ENCODE measurements at places on chromosomes 12 and 14.
A peak's percentile ranks its signal among the peaks of the same experiment; 100 is the strongest.

GRCh38 chr14:87687420-87687819 is 305.6 kb downstream of the GALC start:
- no peak for DNase-seq

DNA sequence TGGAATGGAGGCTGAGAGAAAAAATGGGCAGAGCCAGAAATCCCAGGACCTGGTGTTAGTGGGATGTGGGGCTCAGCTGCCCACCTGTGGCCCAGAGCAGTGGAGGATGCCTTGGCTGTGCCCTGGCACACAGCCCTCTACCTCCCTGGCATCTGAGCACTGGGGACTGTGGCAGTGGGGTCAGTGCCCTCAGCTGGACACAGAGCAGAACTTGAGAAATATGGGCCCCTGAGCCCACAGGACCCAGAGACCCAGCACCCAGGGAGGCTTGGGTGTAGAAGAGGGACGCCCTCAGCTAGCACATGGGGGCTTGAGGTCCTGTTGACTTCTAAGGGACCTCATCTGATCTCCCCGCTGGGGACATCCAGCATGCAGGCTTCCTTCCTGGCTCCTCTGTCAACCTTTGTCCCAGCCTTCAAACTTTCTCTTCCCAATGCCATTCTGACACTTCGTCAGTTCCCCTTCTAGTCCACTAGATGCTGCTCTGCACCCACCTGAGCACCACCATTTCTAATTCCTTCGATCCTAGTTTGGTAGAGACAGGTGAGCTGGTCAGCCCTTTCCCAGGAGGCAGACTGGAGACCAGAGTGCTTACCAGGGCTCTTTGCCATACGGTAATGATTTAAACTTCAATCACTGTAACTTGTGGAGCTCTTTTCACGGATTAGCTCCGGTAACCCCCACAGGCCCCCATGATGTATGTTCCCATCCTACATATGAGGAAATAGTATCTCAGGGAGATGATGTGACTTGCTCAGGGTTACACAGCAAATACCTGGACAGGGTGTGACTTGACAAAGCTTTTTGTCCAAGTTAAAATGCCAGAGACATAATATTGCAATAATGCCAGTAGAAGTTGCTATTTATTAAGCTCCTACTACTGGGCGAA is 143.7 kb downstream of the ASCL4 start:
- DNase-seq, result peak; percentile 30

- DNase-seq, result no peak
Measured at GRCh38 chr14:54025661-54026060, 69.0 kb upstream of the BMP4 start.

- no peak for DNase-seq
Measured at GRCh38 chr12:84412226-84412625, 500.4 kb downstream of the SLC6A15 start.

GRCh38 chr14:86055512-86056075 is 525.6 kb downstream of the FLRT2 start:
- peak; percentile 26 for DNase-seq

GRCh38 chr12:94103986-94104385 is 44.4 kb upstream of the PLXNC1 start:
- no peak for DNase-seq

DNA sequence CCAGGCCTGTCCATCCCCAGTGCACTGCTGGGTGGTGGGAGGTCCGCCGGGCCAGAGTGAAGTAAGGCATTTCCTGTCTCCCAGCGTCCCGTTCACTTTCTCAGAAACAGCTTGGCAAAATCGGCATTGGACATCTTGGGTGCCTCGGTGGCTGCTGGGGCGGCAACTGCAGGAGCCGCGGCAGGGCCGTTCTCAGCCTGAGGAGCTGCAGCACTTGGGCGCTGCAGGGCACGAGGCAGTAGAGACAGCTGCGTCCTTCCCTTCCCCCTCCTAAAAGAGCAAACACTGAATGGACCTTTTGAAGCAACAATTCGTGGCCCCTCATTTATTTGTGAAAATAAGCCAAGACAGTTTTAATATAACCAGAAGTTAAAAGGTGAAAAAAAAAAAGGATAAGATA is 8.3 kb downstream of the FICD start:
- no peak for DNase-seq

GRCh38 chr14:96281486-96281885 is 25.5 kb downstream of the BDKRB1 start:
- no peak for DNase-seq

GRCh38 chr14:44414646-44415045 is 92.4 kb downstream of the FSCB start:
- no peak for DNase-seq

- DNase-seq, result no peak
Measured at GRCh38 chr12:50089730-50090129, 4.6 kb downstream of the SMARCD1 start.

DNA sequence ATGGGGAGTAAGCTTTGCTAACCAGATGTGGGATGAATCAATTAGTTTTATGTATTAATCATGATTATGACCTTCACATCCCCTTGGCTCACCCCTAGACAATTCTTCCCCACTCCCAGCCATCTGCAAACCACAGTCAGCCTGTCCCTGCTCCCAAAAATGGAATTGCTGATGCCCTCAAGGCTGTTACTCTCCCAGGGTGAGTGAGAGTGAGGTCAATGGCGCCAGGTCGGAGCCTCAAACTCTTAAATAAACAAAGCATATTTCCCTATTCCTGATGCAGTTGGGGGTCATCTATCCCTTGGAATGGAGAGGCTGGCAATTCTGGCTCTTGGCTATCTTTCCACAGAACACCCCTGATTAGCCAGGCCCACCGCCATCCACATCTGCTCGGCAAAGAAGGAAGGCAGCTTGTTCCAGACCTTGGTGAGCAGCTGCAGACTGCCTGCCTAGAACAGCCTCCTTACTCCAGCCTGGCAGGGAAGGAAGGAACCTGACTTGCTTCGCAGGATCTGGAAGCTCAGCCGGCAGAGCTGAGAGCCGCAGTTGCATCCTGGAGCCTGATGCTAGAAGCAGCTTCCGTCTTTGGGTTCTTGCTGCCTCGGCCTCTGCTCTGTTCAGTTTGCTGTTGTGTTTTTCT is 57.0 kb downstream of the SMUG1 start:
- no peak for DNase-seq

DNA sequence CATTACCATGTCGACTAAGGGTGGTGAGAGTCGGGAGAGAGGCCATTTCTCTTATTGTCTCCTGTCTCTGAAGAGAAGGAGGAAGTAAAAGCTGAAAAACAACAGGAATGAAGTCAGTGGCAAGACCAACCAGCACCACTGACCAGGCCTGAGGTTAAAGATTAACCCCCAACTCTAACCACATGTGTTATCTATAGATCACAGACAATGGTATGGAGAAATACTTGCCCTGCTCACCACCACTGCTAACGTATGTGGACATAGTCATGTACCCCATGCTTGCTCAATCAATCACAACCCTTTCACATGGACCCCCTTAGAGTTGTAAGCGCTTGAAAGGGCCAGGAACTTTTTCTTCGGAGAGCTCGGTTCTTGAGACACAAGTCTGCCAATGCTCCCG is 690.9 kb upstream of the LMO3 start:
- no peak for DNase-seq

DNA sequence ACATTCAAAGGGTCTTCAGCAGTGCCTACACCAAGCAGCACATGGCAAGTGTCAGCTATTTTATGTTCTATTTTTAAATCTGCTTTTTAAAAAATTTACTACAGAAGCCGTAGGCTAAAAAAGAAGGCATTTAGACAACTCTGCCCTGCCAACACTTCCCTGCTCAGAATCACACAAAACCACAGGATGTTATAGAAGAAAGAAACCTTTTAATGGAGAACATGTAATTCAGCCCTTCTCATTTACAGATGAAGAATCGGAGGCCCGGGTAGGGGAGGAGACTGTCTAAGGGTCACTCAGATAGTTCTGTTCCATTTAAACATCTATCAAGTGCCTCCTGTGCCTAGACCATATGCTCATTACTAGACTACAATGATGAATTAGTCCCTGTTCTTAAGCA is 171.8 kb upstream of the NTF3 start:
- no peak for DNase-seq

GRCh38 chr12:121446750-121447149 is 46.8 kb downstream of the RNF34 start:
- DNase-seq, result no peak

DNA sequence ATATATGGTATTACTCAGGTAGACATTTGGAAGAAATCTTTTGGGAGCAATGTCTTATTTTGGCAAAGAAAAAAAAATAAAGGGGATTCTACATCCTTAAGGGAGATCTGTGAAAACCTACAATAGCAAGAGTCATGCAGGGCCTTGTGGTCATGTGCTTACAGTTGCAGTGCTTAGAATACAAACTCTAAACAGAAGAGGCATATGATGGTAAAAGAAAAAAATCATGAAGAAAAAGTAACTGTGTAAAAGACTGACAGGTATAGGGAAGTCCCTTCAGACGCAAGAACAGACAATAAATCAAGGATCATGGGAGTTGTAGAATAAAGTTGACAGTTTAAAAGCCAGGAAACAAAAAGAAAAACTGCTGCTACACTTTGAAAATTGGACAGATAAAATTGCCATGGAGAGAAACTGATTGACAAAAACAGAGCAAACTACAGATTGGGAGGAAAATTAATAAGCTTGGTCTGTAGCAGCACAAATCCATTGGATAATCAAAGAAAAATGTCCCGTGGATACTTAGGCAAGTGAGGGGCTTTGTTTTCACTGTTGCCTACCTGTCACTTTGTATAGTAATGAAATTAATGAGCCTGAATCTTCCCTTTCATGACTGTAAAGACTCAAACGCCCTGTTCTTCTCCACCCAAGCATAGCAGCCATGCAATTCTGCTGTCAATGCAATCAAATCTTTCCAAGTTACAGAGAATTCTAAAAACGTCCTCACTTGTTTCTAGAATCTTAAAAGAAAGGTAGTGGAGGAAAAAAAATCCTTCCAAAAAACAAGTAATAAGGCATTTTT is 402.0 kb downstream of the SYT1 start:
- DNase-seq, result no peak

- DNase-seq, result no peak
Measured at GRCh38 chr12:2273288-2273687, 220.5 kb downstream of the CACNA1C start.

- DNase-seq, result no peak
Measured at GRCh38 chr12:131672941-131673887, 37.7 kb upstream of the SFSWAP start.

DNA sequence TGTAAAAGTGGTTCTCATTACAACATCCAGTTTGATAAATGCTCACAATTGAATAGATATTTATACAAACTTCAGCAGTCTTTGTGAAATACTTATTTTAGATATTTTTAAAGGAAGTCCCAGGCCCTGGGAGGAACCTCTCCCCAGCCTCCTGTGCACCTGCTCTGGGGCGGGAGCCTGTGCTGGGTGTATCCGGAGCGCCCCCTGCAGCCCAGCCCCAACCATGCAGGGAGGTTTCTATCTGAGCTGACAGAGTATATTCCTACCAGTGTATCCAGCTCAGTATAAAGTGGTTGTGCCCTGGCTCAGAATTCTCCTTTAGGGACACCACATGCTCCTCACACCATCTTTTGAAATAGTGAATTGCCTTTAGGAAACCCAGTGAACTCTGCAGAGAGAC is 851.8 kb downstream of the TMEM121 start:
- DNase-seq, result no peak

DNA sequence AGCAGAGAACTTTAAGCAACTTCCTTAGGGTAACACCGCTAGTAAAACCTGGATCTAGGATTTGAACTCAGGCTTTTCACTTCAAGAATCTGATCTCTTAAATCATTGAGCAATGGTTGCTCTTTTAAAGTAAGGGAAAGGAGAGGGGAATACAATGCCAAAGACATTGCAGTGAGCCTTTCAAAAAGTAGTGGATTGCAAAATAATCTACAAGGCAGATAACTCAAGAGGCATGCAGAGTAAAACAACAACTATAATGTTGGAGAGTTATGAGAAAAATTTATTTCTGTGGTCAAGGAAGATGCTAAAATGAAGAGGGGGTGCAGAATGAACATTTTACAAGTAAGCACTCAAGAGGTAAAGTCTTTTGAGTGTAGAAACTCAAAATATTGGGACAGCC is 432.6 kb downstream of the C12orf50 start:
- DNase-seq, result no peak

- no peak for DNase-seq
Measured at GRCh38 chr12:89264837-89265236, 87.5 kb downstream of the DUSP6 start.

GRCh38 chr14:37056473-37056872 is 115.9 kb downstream of the SLC25A21 start:
- no peak for DNase-seq

GRCh38 chr14:96422992-96423391 is 31.1 kb downstream of the AK7 start:
- DNase-seq, result no peak

All from COR-L47 (cell line).